ENCODE measurements at places on chromosomes 6 and 20.

DNA sequence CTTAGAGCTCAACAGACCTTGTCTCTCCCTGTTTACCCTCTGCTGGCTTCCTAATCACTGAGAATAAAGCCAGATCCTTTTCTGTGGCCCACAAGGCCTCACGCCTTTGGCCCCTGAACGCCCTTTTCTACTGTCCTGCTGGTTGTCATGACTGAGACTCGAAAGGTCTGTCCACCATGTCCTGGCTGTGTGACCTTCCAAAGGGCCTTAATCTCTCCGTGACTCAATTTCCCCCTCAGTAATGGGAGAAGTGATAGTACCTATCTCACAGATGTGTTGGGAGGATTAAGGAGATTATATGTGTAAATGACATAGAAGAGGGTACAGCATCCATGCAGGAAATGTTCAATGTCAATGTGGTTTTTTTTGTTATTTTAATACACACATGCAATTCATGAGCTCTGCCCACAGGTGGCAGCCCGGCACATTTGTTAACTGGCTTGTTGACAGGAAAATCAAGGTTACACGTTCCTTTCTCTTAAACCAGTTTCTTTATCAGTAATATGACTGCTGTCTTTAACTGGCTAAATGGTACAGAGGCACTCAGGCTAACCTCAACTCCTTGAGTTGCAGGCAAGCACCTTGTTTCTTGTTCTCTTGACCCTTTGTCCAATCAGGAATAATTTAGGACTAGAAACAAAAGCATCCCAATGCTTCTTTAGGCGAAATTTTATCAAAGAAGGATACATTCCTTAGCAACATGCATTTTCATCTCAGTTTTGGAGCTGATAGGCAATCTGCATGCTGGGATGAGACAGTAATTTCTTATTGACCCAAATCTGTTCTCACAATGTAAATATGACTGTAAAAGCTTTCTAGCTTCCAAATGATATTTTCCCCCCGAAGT is 16.6 kb downstream of the SLC22A1 start:
- DNase-seq: peak; percentile 48

GRCh38 chr20:63636752-63637628 is 10.1 kb upstream of the GMEB2 start:
- no peak for DNase-seq

DNA sequence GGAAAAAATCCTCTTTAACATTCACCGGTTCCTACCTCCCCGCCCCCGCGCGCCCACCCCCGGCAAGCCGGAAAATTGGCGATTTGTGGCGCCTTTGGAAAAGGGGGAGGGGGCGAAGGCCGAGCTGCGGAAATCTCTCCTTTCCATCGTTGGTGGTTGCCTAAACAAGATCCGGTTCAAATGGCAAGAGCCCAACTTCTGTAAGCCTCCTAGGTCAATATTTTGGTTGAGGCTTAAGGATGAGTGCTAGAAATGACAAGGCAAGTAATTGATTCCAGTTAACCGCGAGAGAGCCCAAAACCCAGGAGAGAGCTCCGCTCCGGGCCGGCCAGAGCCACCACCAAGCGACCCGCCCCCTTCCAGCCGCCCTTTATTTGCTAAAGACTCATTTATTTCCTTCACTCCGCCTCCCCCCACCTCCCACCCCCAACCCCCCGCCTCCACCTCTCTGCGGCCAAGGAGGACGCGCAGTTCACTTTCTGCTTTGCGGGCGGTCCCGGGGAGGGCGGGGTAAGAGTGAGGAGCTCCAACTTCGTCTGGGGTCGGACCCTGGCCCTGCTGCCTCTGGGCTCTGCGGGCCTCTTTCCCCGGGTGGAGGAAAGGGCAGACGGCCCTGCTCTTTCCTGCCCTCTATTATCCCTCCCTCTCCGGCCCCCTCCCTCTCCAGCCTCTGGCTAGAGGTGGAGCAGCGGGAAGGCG is 838 bp upstream of the NKX2-2 start:
- no peak for DNase-seq

- DNase-seq: no peak
Measured at GRCh38 chr6:50925548-50925947, 106.9 kb downstream of the TFAP2B start.

DNA sequence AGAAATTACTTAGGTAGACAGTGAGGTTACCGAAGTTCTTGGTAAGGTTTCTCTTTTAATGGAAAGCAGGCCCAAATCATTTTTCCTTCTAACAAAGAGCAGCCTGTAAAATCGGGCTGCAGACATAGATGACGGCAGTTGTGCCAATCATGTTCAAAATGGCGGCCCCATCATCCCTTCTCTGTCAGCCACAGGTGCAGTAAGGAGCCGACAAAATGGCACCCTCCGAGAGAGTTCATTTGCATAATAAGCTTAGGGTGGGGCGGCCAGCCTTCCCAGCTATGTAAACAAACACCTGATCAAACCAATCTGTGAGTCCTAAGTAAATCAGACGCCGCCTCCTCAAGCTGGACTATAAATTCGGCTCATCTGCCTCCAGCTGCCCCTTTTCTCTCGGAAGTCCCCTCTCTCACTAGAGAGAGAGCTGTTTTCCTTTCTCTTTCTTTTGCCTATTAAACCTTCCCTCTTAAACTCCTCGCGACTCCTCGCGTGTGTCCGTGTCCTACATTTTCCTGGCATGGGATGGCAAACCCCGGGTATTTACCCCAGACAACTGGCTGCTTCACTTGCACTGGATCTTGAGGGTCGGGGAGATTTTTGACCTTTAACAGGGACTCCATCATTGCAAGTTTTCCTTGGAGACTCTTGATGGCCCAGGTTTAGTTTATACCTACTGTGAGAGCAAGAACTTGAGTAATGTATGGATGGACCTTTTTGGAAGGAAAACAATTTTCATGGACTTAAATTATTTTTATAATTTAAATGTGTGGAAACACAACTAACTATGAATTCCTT is 8.9 kb upstream of the DDR1 start:
- DNase-seq: no peak

DNA sequence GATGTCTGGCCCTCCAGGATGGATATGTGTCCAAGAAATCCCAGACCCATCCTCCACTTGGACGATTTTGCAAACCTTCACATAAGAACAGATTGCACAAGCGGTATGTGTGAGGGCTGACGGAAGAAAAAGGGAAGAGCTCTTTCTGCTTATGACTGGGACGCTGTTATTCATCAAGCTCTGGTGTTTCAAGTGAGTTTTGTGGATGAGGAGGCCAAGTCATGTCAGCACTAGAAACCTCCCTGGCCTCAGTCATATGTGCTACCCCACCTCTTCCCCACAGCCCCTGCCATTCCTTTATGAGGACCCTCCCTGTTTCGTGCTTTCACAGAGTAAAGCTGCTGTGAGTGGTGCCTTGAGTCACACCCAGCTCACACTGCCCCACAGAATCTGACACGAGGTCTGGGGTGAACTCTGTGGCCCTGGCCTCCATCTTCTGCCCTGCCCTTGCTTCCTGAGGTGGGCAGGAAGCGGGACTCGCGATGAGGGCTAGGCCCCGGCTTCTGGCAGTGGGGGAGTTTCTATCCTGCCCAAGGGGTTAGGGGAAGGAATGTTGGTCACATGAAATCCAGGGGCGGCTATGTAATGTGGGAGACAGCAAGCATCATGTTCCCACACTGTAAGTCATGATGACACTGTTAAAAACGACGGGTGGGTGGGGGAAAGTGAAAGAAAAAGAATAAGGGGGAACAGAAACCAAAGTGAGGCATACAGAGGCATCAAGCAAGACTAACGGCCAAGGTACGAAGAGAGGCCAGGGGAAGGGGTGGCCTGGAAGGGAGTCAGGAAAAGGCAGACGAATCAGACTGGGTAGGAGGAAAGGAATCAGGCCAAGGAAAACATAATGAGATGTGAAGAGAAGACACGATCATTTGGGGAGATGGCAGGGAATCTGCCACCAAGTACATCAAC is 78.1 kb downstream of the PRDM1 start:
- DNase-seq: peak; percentile 58

- DNase-seq: peak; percentile 81
Measured at GRCh38 chr6:30810813-30811339, 66.5 kb upstream of the IER3 start.

DNA sequence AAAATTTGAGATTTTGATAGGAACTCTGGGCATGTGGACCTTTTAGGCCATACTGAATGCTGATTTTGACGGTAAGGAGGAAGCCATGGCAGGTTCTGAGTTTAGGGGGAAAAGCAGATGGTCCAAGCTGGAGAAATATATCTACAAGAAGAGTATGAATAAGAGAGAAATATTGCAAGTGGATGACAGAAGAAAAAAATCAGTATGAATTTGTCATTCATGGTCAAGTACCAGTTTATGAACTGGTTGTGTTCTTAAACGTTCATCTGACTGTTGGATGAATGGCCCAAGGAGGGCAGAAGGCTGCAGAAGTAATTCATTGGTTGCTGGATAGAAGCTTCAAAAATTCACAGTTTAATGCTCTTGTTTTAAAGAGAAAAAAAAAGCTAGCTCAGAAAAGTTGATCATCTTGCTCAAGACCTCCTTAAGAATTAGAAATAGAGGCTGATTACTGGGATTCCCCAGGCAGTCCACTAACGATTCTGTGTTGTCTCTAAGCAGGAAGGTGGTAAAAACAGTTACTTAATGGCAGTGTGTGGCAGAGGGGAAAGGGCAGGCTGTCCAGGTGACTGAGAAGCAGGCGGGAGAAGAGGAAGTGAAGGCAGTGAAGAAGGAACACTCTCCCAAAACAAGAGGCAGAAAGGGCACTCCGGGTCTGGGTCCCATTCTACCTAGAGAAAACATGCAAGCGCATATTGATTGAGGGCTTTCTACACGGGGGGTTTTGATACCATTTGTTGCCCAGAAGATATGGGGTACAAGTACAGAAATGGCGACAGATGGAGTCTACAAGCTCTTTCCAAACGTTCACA is 2.0 kb upstream of the DUSP22 start:
- DNase-seq: no peak

- no peak for DNase-seq
Measured at GRCh38 chr20:20490673-20491072, 122.8 kb downstream of the INSM1 start.

DNA sequence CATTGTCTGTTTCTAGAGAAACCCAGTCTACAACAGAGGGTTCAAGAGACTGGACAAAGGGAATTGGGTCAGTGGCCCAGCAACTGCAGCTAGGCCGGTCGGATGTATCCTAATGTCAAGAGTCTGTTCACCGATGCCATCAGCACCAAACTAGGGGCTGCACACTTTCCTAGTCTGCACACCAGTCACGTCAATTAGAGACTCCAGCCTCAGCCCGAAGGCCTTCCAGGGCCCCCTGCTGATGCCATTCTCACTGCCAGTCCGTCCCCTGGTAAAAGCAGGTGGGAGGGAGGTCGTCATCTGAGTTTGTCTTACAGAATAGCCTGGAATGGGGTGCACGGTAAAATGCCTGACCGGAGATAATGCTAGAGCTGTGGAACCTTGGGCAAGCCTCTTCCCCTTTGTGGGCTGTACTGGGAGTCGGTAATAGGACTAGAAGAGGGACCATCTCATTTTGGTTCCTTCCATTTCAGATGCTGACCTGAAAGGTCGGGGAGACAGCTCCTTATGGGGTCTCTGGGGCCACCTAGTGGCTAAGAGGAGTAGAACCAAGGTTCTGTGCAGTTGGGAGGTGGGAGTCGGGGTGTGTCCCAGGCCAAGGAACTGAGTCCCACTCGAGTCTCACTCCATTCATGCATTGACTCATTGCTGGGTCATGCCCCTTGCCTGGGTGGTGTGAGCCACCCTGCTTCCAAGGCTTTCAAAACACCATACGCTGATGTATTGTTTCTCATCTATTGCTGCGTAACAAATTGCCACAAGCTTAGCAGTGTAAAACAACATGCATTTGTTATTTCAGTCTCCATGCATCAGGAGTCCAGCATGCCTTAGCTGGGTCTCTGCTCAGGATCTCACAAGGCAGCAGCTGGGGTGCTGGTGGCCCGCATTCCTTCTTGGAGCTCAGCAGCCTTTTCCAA is 5.1 kb downstream of the SOX12 start:
- DNase-seq: peak; percentile 35

- DNase-seq: no peak
Measured at GRCh38 chr6:42418724-42419123, 33.0 kb downstream of the TRERF1 start.

- DNase-seq: no peak
Measured at GRCh38 chr6:109865968-109866367, 112.1 kb upstream of the GPR6 start.

- DNase-seq: no peak
Measured at GRCh38 chr20:58131551-58132142, 96.8 kb downstream of the ANKRD60 start.

- DNase-seq: no peak
Measured at GRCh38 chr6:90319979-90320685, 23.5 kb upstream of the BACH2 start.

GRCh38 chr20:20457392-20458126 is 89.7 kb downstream of the INSM1 start:
- DNase-seq: no peak

DNA sequence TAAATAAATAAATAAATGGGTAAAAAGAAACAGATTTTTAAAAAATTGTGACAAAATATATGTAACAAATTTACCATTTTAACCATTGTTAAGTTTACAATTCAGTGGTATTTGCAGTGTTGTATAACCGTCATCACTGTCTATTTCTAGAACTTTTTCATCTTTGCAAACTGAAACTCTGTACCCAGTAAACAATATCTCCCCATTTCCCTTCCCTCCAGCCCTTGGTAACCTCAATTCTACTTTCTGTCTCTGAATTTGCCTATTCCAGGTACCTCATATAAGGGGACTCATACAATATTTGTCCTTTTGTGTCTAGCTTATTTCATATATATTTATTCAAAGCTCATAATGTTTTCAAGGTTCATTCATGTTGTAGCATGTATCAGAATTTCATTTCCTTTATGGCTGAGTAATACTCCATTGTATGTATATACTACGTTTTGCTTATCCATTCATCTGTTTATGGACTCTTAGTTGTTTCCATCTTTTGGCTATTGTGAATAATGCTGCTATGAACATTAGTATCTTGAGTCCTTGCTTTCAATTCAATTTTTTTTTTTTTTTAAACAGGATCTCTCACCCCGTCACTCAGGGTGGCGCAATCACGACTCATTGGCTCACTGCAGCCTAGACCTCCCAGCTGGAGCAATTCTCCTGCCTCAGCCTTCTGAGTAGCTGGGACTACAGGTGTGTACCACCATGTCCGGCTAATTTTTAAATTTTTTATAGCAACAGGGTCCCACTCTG is 8.9 kb downstream of the MANBAL start:
- no peak for DNase-seq

DNA sequence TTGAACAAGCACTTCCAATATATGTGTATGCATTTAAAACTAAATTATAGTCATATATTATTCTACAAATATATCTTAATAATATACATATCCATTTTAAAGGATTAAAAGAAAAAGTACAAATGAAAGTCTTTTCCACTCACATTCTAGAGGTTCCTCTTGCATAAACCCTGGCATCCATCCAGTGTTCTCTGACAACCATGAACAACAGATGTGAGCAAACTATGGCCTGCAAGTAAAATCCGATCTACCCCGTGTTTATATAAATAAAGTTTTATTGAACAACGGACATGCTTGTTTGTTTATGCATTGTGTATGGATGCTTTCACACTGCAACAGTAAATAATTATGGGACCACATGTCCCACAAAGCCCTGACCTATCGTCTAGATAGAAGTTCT is 1122.3 kb downstream of the EPHA7 start:
- DNase-seq: no peak

Measured in stimulated activated CD4-positive, alpha-beta T cell treated with anti-CD3 and anti-CD28 coated beads, Interleukin-12 subunit alpha, Interleukin-12 subunit beta, amount 100 ng/mL, for 48 hours (primary cell).